Occipital lobe (tissue), 3 donors: ENCODE measurements at places on chromosomes 2 and 18. TPM values are rescaled to one million over a fixed set of nuclear protein-coding genes. Genes with fewer than 3 reads are reported as not detected.

GRCh38 chr2:26299471-26300101 is 46.4 kb upstream of the SELENOI start:
- DNase-seq = no peak

GRCh38 chr2:134682726-134683125 is 36.1 kb downstream of the TMEM163 start:
- DNase-seq = no peak

DNA sequence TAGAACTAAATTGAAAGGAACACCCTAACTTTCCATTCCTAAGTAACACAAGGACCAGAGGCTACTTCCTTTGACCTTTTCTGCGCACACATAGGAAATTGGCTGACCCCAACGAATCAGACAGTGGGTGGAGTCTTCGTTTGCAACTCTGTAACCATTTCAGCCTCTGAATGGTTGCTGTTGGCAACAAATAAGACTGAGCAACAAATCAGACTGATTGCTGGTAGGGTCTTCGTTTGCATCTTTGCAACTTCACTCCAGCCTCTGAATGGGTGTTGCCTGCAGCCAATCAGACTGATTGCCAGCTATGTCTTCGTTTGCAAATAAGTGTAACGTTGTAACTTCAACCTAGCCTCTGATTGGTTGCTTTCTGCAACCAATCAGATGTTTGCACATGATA is 34.6 kb downstream of the USP40 start:
- DNase-seq = no peak

The GPD2 gene
- total RNA-seq = 166 TPM

- no peak for DNase-seq
Measured at GRCh38 chr2:241632478-241633325, 4.3 kb downstream of the THAP4 start.

The XDH gene
- not detected for total RNA-seq

DNA sequence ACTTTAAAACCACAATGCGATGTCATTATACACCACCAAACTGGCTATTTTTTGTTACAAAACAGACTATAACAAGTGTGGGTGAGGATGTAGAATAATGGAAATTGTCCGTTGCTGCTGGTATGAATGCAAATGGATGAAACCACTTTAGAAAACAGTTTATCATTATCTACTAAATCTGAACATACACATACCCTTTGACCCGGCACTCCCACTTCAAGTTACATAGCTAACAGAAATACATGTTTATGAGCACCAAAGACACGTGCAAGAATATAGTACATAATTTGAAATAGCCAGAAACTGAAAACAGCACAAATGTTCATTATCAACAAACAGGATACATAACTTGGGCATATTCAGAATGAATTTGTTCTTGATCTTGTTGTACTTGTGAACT is 206.4 kb upstream of the CHAC2 start:
- no peak for DNase-seq

The C2orf15 gene
- 3.7 TPM for total RNA-seq

The SLC14A1 gene
- total RNA-seq = 4.1 TPM

GRCh38 chr2:210063306-210063705 is 60.9 kb downstream of the RPE start:
- no peak for DNase-seq

DNA sequence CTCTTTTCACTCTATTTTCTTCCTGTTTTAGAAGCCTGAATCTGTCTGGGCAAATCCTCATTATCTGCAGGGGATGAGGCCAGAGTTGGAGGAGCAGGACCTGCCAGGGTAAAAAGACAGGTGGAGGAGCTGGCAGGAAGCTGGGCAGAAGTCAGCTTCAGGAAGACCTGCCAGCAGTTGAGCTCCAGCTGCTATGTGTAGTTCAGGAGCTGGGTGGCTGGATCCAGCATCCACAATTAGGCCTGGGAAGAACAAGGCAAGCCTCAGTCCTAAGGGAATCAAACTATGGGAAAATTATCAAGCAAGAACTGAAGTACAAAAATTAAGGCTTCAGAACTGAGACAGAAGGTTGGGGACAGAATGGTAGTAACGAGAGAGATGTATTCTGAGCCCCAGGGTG is 174.0 kb downstream of the MREG start:
- no peak for DNase-seq

The KLF7 gene
- total RNA-seq = 69.7 TPM

GRCh38 chr2:224268441-224268840 is 133.5 kb downstream of the FAM124B start:
- no peak for DNase-seq

DNA sequence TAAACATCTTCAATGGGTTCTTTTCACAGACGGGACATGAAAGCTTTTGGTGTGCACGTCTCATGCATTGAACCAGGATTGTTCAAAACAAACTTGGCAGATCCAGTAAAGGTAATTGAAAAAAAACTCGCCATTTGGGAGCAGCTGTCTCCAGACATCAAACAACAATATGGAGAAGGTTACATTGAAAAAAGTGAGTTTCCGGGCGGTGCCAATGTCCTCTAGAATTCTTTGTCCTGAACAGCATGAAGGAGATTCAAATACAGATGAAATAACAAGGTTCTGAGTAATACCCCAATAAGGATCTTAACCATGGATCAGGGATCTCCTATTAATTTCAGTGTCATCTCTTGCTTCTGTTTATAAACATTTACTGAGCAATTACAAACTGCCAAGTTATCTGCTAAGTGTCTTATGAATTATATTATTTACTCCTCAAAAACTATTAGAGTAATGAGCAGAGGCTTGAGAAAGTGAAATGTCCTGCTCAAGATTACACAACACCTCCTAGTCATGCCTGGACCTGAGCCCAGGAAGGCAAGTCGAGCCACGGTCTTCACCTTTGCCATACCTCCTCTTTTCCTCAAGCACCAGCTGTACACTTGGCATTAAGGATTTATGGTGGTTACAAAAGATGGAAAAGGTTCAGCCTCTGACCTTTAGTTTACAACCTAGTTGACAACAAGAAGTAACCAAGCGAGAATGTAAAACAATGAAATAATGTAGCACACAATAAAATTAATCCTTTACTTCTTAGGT is 22.6 kb downstream of the DHRS9 start:
- DNase-seq = no peak

The RAB31 gene
- 27.6 TPM for total RNA-seq

The SPDYA gene
- 1.4 TPM for total RNA-seq

- DNase-seq = no peak
Measured at GRCh38 chr18:58024139-58024538, 19.9 kb upstream of the NEDD4L start.

GRCh38 chr2:110104025-110104771 is 11.4 kb downstream of the MALL start:
- no peak for DNase-seq

DNA sequence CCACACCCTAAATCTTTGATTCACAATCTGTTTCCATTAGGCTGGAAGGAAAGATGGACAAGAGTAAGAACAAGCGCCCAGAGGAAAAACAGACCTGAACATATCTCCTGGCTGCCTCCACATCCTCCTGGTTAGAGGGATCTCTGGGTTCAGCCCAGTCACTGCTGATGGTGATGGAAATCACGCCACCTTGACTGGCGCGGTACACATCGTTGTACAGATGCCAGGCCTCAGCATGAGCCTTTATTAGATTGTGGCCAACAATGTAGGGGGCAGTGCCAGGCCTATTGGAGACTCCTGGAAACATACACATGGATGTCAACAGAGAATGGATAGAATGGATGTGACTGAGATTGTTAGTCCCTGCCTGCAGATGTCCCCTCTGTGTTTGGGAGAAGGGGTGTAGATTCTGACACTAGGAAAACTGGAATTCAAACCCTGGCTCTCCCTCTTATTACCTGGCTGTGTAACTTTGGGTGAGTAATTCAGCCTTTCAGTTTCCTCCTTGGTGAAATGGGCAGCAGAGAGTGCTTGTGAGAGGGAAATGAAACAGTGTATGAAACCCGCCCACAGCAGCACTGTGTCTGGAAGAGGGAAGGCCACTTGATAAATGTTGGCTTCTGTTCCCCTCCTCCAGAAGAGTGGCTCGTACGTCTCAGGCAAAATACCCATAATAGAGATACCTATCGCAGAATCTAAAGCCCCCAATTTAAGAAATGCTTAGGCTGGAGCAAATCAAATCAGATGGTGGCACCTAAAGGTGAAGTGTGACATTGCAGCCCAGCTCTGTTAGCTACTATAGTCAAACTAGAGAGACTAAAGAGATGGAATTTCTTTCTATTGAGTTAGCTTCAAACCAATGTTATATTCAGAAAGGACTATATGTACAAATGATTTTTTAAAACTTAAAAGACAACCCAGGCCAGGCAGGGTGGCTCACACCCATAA is 36.2 kb downstream of the LCT start:
- DNase-seq = no peak

DNA sequence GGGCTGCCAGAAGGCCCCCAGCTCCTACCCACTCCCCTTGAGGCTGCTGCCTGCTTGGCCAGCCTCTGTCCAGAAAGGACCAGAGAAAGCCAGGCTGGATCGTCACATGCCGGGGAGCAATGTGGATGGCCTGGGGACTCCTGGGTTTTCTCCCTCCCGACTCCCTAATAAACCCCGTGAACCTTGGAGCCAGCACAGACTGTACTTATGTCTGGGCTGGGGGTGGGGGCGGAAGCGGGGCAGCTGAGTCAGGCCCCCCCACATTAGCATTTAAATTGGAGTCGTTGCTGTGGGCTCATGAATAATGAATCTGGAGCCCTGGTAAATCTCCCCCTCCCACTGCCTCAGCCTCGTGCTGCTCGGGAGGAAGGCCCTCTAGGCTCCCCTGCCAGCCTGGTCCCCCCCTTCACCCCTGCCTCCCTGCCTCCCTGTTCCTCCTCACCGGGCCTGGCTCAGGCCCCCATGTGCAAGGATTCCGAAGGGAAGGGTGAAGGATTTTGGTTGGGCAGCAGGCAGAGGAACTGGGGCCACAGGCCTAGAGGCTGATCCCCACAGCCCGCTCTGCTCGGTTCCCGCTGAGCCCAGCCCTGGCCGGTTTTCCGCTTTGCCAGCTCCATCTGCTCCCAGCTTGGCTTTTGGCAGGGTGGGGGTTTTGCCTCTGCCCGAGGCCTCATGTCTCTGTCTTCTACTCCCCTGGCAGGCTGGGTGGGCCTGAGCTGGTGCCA is 7.3 kb upstream of the ASIC4 start:
- DNase-seq = no peak

DNA sequence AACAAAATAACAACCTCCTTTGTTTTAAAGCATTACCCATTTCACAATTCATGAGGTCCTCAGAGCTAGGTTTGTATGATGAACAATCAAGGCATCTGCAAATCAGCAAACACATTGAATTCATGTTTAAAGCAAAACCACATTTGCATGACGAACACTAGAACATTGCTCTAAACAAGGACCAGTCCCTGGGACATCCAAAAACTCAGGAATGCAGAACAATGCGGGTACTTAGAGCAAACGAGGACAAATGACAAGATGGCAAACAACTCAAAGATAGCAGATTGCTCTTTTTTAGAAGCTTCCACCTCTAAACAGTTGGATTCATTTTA is 45.7 kb upstream of the RALBP1 start:
- no peak for DNase-seq

DNA sequence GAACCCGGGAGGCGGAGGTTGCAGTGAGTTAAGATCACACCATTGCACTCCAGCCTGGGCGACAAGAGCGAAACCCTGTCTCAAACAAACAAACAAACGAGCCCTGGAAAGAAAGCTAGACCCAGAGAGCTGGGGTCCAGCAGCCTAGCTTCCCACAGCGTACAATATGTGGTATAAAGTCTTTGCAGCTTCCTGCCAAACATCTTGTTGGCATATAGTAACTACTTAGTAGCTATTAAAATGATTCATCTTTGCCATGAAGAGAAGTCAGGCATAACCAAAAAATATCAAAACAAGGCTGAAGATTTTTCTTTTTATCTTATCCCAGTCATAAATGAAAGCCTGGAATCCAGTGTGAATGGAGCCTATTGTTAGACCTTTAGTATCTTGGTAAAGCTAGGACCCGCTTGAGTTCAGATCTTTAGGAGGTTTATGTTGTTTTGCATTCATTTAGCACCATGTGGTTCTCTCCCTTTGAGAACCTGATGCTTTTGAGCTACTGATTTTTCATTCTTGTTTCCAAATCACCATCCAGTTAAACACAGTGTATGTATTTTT is 139.7 kb upstream of the NOSTRIN start:
- no peak for DNase-seq

The POTEE gene
- total RNA-seq = under 0.01 TPM

DNA sequence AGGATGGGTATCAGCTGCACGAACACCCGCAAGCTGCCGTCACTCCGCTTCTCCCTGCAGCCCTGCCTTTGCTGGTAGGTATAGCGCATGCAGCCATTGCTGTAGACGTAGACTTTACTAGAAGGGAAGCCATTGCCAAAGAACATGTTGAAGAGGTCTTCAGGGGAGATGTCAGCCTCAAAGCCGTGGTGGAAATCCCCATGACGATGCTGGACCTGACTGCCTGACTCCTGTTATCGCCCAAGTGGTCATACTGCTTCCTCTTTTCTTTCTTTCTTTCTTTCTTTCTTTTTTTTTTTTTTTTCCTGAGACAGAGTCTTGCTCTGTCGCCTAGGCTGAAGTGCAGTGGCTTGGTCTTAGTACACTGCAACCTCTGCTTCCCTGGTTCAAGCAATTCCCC is 68.7 kb upstream of the SPRED2 start:
- no peak for DNase-seq

- DNase-seq = no peak
Measured at GRCh38 chr2:148565272-148565894, 79.2 kb upstream of the EPC2 start.

- DNase-seq = no peak
Measured at GRCh38 chr2:216031960-216032689, 18.8 kb upstream of the MREG start.

The IGFBP2 gene
- 213 TPM for total RNA-seq

The SFXN5 gene
- total RNA-seq = 27.5 TPM

The SPAST gene
- total RNA-seq = 240 TPM

The CPO gene
- not detected for total RNA-seq

DNA sequence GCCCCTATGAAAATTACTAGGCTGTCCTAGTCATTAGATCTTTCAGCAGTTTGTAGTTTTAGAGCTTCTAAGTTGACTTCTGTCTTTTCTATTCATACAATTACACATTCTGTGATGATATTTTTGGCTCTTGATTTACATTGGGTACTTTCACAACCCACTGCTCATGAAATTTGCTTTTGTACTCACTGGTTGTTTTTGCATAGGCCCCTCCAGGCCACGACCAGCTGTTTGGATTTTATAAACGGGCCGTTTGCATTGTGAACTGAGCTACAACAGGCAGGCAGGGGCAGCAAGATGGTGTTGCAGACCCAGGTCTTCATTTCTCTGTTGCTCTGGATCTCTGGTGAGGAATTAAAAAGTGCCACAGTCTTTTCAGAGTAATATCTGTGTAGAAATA is 193.8 kb downstream of the RPIA start:
- no peak for DNase-seq

GRCh38 chr18:74528478-74528877 is 5.8 kb upstream of the CNDP1 start:
- DNase-seq = no peak

The CHST9 gene
- 3.1 TPM for total RNA-seq

DNA sequence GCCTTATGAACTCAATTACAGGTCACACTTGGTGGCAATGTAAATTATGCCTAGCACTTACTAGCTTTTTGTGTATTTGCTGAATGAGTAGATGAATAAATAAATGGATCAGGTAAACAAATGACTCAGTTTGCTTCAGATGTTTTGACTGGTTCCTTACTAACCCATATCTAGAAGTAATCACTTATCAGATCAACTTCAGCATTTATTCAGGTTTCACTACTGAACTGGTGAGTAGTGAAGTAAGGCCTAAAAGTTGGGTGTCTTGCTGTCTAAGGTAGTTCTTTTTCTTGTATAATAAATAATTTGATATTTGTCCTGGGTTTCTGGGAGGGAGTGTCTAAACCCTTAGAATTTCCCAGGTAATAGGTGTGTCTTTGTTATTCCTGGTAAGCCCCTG is 205.0 kb downstream of the UXS1 start:
- no peak for DNase-seq
